A549 (cell line): ENCODE measurements at places on chromosomes 5 and 9. TPM values are rescaled to one million over a fixed set of nuclear protein-coding genes. Genes with fewer than 3 reads are reported as not detected.

HRH2 gene
- 0.54 to 0.87 TPM (median 0.58 TPM) in 3 replicates for polyA plus RNA-seq

- DNase-seq: no peak
These were observed 39.6 kb downstream of the NRG2 start for GRCh38 chr5:140003519-140003918.

GTF3C4 gene
- 15.2 to 15.8 TPM (median 15.4 TPM) in 3 replicates for polyA plus RNA-seq

- no peak for DNase-seq
These were observed 1785.9 kb upstream of the WWC1 start for GRCh38 chr5:166505544-166505943.

DNA sequence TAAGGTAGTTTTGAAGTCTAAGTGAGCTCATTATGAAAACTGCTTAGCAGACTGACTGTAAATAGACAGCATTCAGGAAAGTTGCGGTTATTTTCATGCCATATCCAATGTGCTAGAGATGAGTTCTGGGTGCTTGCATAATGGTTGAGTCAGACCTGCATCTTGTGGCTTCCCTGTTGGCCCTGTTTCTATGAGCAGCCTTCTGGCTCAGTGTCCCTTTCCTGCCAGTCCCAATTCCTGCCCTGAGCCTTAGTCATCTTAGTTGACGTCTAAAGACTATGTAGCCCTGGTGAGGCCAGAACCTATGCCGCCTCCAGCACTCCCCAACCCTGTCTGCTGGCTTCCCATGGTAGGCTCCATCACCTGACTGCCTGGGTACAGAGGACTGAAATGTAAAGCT is 76.3 kb upstream of the TNFSF8 start:
- DNase-seq: no peak

GRCh38 chr5:78597974-78598371 is 50.6 kb downstream of the LHFPL2 start:
- no peak for DNase-seq

GRCh38 chr5:6682239-6682638 is 31.0 kb upstream of the TENT4A start:
- no peak for DNase-seq

DNA sequence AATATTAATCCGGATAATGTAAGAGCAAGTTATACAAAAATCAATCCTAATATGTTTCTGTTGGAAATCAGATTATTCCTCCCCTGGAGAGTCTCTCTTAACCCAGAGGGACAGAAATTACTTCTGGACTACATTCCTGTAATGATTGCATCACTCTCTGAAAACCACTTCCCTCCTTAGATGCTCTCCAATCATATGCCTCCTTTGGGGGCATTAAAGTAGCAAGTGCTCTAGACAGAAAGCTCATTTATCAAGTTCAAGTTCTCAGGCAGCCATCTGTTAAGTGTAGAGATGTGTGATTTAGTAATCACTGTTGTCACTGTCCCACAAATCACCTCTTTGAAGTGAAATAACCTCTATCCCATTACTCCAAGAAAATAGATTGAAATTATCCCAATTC is 247.1 kb downstream of the SLCO4C1 start:
- DNase-seq: no peak

GRCh38 chr5:76990899-76991459 is 38.1 kb downstream of the CRHBP start:
- no peak for DNase-seq

TAF11L10 gene
- not detected in 3 replicates for polyA plus RNA-seq

- peak; percentile 33 for DNase-seq
These were observed 69.3 kb downstream of the ANKRD31 start for GRCh38 chr5:75167345-75167744.

GRCh38 chr5:136631186-136631585 is 265.8 kb upstream of the TRPC7 start:
- no peak for DNase-seq

DNA sequence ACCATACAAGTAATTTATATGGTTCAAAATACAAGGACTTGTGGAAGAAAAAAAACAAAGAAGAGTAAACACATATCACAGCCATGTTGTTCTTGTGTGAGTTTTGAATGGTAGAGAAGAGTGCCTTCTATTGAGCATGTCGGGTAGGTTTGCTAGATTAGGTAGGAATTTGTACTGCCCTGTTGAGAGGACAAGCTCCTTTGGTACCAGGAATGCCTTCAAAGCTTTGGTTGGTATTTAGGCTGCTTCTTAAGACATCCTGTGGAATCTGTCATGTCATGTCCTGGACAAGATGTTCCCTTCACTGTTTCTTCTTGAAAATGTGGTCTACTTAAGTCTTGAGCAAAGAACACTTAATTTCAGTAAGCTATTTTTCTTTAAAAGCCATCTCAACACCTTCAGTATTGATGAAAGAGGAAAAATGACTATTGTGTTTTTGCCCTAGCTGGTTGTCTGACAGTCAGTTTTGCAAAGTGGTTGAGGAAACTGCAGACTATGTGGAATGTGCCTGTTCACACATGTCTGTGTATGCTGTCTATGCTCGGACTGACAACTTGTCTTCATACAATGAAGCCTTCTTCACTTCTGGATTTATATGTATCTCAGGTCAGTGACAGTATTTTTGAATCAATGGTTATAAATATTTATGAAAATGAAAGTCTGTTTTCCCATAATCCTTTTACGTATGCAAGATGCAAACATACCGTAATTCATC is 296.9 kb downstream of the ADGRV1 start:
- DNase-seq: no peak

DNA sequence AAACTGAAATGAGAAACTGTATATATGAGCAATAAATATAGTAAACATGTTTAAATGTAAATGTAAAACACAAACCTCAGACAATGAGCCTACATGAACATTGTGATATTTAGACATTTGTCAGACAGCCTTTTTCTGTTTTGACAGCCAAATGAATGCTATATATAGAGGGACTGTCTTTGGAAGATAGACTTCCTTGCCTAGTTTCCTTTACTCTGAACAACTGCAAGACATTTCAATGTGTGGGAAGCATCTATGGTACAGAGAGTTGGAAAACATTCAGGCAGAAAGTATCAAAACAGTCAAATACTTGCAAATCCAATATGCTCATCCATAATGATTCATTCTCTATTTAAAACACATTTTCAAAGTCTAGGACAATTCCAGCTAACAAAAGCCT is 31.7 kb upstream of the TUSC1 start:
- DNase-seq: no peak

DNA sequence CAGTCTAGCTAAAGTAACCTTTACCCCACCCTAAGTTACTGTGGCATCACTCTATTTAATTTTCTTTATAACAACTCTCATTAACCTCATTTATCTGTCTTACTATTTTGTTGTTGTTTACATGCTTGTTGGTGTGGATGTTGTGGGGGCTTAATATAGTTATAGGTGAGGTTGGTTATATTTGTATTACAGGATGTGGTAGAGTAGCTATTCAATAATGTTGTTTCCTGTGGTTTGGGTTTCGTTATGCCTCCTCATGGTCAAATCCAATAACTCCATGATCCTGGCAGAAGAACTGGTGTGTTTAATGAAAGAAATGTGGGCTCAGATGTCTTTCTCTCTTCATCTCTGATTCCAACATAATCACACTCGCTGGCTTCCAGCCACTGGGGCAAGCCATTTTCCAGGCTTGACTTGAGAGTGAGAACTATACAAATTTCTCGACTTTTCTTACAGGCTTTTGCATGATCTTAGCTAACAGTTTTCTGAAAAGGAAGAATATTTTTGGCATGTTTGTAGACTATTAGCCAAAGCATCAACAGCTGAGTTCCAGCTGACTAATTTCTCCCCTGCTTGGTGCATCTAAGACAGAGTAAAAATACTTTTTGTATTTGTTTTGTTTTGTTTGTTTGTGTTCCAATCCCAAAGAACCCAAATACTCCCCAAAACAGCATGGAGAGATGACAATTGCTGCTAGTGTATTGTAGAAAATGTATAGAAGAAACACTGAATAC is 303.7 kb upstream of the PAPPA start:
- DNase-seq: no peak

DNA sequence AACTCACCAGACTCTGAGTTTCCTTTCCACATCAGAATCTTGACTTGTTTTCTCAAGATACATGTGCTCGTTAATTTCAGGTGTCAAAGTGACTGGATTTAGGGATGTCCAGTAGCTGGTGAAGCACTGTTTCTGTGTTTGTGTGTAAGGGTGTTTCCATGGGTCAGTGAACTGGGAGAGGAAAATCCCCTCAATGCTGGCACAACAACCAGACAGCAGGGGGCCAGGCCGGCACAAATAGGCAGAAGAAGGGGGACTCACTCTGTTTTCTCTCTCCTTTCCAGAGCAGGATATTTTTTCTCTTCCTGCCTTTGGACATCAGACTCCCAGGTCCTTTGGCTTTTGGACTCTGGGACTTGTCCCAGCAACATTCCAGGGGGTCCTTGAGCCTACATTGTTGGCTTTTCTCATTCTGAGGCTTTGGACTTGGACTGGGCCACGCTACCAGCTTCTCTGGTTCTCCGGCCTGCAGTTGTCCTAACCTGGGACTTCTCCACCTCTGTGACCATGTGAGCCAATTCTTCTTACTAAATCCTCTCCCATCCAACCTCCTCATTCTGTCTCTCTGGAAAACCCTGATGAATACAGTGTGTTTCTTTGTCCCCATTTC is 144.0 kb downstream of the CAAP1 start:
- no peak for DNase-seq

DNA sequence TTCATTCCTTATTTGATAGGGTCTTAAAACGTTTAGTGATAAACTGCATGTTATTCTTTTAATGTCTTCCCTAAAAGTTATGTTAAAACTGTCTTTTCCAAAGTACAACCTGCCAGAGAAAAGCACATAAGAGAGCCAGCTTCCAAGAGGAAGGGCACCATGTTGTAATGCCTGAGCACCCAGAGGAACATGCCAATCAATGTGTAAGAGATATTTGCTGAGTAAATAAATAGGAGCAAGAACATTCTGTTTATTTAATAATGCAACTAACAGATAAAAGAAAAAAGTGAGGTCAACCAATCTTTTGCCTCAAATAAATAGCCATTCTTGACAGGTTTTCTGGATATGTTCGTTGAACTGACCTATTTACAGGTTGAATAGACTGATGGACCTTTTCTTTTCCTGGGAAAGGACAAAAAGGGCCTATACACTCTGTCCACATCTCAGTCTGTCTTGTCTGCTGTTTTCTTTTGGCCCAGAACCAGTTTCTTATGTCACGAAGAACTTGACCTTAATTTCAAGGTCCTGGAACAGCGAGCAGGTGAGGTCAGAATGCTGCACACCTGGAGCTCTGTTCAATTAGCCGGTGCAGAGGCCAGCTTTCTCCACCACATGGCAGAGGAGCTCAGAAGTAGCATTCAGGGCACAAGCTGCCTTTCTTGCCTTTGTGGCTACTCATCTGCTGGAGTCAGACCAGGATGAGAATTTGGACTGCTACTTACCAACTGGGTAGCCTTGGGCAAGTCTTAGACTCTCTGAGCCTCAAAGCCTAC is 77.7 kb downstream of the PLCXD3 start:
- no peak for DNase-seq
